ENCODE measurements at places on chromosomes 1 and 21.

GRCh38 chr1:161421456-161421855 is 53.8 kb upstream of the CFAP126 start:
- no peak for DNase-seq

DNA sequence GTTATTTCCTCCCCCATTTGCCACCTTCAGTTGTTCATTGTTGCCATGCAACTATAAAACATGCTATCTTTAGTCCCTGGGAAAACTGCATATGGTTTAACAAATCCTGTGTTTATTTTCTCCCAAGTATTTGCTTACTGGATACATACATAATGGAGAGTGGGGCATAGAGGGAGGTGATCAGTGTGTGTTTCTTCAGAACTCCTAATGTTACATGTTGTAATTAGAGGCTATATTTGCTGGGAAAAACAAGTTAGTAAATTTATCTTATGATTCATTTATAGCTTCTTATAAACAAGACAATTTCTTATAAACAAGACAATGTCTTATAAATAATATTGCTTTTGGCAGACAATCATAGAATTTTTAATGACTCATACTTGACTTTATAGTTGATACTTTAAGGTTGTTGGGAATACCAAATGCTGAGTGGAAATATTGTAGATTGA is 7.3 kb upstream of the GIPC2 start:
- no peak for DNase-seq

DNA sequence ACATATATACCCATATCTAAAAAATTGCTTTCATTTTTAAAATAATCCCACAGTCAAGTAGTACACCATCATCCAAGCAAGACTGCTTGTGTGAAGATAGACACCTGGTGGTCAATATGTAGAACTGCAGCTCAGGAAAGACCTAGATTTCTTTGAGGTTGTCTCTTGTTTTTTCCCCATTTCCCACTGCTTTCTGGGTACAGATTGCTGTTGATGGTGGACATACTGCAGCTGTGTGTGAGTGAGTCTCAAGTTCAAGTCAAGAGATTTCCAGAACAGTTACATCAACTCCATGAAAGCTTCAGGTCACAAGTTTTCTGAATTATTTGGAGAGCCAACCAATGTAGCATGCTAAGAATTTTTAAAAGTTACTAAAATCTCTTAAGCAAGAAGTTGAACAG is 306.4 kb downstream of the DUSP10 start:
- no peak for DNase-seq

GRCh38 chr1:36790191-36790590 is 244.1 kb downstream of the GRIK3 start:
- no peak for DNase-seq

- DNase-seq = no peak
Observed at GRCh38 chr1:76082062-76082461, 7.5 kb downstream of the ST6GALNAC3 start.

GRCh38 chr1:226322986-226323385 is 14.0 kb upstream of the LIN9 start:
- no peak for DNase-seq

GRCh38 chr1:24708938-24709337 is 36.3 kb upstream of the CLIC4 start:
- no peak for DNase-seq

DNA sequence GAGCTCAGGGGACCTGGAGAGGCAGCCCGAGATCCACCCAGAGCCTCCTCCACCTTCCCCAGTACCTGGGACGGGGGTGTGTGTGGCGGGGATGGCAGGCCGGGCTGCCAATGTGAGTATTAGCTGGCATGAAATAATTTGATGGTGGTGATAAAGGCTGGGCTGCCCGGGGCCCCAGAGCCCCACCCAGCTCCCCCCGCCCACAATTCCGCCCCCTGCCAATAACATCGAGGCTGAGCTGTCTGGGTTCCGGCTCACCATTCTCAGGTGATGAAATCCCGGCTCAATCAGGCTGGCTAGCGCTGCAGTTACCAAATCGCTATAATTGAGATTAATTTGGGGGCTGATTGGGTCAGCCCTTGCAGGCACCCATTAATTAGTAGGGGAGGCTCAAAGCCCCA is 103.8 kb upstream of the CASZ1 start:
- DNase-seq = no peak

DNA sequence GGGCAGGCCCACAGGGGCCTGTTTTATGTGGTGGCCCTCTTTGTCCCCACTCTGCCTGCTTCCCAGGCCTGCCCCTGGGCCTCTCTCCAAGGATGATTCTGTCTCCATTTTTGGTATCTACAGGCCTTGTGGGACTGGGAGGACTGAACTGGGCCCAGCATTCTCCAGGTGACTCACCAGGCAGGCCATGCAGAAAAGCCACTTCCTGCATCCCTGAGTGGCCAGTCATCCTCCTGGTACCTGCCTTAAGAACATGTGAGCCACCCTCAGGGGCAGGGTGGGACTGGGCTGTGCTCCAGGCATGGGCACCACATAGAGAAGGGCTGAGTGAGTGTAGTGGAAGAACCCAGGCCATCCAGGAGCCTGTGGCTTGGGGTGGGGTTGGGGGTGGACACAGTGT is 20.0 kb upstream of the BCAR3 start:
- no peak for DNase-seq

DNA sequence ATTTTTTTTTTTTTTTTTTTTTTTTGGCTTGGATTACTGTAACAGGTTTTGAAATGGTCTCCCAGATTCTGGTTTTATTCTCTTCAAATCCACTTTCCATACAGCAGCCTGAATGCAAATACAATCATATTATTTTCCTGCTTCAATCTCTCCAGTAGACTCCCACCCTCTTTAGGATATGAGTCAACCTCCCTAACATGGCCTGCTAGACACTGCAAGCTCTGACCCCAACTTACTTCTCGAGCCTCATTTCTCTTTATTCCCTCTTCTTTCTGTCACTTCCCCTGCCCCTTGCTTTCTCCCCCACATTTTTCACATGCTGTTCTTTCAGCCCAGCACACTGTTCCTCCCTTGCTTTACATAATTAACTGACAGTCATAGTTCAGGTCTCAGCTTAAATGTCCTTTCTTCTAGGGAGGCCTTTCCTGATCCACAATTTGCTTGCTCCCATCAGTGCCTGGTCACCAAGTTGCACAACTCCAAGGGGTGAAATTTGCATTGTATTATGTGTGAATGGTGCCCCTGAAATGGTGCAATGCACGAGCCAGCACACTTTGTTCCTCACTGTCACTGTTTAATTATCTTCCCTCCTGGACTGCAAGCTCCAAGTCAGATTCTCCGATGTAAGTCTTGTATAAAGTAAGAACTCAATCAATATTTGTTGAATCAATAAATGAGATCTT is 22.1 kb upstream of the IL19 start:
- DNase-seq = no peak

GRCh38 chr21:36834192-36834591 is 132.3 kb downstream of the HLCS start:
- DNase-seq = no peak

DNA sequence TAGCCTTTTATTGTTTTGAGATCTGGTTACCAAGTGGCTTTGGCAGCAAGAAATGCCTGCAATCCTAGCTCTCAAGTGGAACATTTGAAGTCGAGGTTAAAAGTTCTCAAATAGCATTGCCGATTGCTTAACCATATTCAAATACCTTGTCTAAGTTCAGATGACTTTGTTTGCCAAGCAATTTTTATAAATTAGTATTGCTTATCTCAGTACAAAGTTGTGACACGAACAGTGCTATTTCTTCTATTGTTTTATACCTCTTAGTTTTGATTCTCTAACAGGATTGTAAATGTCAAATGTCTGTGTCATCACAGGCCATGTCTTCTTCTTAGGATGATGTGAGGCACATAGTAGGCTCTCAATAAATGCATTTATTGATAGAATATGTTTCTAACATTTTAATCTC is 633.3 kb downstream of the PTPRC start:
- DNase-seq = no peak

GRCh38 chr1:38243106-38243505 is 196.5 kb upstream of the POU3F1 start:
- DNase-seq = no peak

GRCh38 chr1:222045236-222045635 is 303.3 kb upstream of the DUSP10 start:
- no peak for DNase-seq

GRCh38 chr1:231600458-231600976 is 26.1 kb upstream of the DISC1 start:
- DNase-seq = no peak

GRCh38 chr1:19619697-19620384 is 24.3 kb upstream of the NBL1 start:
- no peak for DNase-seq

DNA sequence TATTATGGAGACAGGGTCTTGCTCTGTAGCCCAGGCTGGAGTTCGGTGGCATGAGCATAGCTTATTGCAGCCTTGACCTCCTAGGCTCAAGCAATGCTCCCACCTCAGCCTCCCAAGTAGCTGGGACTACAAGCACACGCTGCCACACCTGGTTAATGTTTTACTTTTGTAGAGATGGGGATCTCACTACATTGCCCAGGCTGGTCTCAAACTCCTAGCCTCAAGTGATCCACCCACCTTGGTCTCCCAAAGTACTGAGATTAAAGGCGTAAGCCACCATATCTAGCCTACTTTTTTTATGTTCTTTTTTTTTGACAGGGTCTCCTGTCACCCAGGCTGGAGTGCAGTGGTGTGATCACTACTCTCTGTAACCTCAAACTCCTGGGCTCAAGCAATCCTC is 5.9 kb upstream of the BCL2L15 start:
- no peak for DNase-seq

DNA sequence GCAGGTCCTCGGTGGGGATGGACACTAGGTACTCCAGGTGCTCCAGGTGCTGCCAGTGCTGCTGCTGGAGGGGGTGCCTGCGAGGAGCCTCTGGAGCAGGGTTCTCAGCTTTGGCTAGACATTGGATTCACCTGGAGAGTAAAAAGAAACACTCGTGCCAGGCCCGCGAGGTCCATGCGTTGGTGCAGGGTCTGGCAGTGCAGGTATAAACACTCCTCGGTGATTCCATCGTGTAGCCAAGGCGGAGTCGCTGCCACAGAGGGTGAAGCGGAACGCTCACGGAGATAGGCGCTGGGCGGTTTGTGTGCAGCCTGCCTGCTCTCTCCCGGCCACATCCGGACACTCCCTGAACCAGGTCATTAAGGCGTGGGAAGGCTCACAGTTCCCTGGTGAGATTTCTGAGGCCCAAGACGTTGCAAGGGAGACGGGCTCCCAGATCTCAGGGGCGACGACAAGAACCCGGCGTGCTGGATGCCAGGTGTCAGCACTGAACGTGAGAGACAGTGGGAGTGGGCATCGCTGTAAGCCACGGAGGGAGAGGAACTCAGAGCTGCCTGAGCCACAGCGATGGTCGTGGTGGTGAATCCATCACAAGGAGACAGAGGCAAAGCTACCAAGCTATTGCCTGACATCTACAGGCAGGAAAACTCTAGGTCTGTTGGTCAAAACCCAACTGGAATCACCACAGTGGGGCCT is 17.2 kb upstream of the SUMO3 start:
- no peak for DNase-seq

GRCh38 chr1:245046315-245046714 is 108.5 kb upstream of the KIF26B start:
- DNase-seq = no peak

DNA sequence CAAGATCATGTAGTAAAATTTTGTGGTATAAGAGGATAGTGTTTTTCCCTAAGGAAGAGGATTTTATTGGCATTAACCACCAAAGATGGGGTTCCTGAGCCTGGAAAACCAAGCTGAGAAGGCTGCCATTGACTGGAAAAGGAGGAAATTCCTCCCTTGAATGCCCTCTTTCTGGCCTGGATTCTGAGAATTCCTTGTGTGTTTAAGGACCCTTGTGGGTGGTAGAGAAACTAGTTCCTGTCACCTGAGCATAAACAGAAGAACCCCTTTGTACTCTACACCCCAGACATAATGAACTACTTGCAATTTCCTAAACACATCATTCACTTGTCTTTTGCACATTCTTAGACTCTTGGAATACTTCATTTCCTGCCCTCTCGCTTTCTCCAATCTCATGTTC is 33.1 kb upstream of the CEP350 start:
- no peak for DNase-seq

DNA sequence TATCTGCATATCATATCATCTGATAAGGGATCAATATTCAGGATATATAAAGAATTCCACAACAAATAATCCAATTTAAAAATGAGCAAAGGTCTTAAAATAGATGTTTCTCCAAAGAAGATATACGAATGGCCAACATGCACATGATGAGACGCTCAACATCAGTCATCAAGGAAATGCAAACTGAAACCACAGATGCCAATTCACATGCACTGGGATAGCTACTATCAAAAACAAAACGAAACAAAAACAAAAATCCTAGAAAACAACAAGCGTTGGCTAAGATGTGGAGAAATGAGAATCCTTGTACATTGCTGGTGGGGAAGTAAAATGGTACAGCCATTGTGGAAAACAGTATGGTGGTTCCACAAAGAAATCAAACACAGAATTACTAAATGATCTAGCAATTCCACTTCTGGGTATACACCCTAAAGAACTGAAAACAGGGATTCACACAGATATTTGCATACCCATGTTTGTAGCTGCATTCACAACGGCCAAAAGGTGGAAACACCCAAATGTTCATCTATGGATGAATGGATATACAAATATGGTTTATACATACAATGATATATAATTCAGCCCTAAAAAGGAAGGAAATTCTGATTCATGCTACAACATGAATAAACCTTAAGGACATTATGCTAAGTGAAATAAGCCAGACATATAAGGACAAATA is 79.4 kb downstream of the PCSK9 start:
- DNase-seq = no peak

DNA sequence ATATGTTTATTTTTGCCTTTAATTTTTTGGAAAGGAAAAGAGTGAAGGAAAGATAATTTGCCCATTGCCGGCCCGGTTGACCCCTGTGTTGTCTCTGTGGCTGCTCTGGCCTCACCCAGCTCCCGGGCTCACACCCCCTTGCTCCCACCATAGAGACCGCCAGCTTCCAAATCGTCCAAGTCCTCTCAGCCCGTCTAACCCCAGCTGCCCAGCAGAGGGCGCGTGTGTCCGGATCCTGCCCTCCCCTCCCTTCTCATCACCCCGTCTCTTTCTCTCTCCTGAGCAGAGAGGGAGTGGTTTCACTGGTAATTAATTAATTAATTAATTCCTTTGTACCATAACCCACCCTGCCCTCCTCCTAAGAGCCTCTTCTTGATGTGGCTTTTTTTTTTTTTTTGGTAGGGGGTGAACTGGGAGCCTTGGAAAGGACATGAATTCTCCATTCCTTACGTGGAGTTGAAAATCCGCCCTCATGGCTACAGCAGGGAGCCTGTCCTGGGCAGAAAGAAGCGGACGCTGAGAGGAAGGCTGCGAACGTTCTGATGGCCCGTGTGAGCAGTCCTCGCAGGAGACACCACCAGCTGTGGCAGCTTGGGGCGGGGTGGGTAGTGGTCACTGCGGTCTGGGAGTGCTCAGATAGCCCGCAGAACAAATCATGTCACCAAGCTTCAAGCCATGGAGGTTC is 45.9 kb downstream of the KIAA0040 start:
- peak; percentile 44 for DNase-seq

GRCh38 chr21:30216041-30216723 is at the start of gene CLDN8:
Gene CLDN8, minus strand, starts transcription at chr21:30216097. Its CDS starts 172 bp downstream, at chr21:30215925.
- no peak for DNase-seq
